ENCODE measurements at places on chromosomes 12 and 14. TPM values are rescaled to one million over a fixed set of nuclear protein-coding genes. Genes with fewer than 3 reads are reported as not detected.
A peak's percentile ranks its signal among the peaks of the same experiment; 100 is the strongest.

- peak; percentile 13 for DNase-seq
Observed at GRCh38 chr14:56590535-56590960, 10.9 kb downstream of the TMEM260 start.

- DNase-seq: no peak
Observed at GRCh38 chr14:105499256-105500035, 8.4 kb downstream of the TEDC1 start.

DNA sequence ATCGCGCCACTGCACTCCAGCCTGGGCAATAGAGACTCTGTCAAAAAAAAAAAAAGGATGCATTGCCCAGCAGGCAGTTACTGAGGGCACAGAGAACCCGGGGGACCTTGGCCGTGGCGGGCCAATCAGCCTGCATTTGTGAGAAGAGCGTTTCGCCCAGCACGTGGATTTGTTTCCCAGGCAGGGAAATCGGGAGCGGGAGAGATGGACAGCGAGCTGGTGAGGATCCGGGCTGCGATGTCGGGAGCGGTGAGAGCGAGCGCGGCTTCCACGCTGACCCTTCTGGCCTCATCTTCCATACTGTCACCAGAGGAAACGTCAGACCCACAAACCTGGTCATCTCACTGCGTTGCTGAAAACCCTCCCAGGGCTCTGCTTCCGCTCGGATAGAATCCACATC is 123.5 kb downstream of the RIMBP2 start:
- DNase-seq: no peak

GRCh38 chr14:70152704-70153103 is 36.0 kb downstream of the SLC8A3 start:
- DNase-seq: no peak

DNA sequence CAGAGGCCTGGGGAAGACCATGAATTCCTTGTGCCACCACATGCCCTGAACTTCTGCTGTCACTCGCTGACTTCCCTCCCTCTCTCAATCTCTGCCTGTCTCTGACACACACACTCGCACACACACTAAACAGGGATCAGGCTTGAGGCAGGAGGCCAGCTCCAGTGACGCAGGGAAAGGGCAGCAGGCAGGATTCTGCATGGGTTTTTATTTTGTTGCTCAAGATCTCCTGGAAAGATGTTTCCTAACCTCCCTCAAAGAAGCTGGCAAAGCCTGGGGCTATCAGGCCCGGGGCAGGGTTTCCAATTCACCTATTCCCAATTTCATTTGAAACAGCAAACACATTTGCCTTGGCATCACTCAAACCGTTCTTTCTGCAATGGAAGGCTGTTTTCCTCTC is 27.7 kb upstream of the PEX5 start:
- no peak for DNase-seq

- DNase-seq: no peak
Observed at GRCh38 chr14:100392356-100392755, 69.2 kb downstream of the SLC25A47 start.

GRCh38 chr14:91523972-91524371 is 13.9 kb upstream of the PPP4R3A start:
- DNase-seq: no peak

DNA sequence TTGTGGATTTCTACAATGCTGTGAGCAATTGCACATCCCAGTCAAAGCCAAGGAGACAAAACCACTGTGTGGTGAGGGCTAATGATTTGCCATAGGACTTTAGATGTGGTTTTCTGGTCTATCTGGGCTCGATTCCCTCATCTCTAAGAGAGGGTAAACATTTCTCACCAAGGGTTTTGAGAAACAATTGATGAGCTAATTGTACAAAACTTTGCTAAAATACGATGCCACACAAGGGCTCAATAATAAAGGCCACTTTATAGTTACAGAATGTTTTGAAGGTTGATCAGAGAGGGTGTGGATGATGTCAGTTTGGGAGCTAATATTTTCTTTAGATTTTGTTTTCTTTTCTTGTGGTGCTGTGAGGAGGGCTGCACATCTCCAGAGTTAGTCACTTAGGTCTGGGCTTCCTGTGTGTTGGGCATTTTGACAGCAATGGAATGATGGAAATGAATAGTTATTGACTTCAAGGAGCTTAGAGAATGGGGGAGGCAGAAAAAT is 60.8 kb upstream of the SLC38A4 start:
- DNase-seq: peak; percentile 77

DNA sequence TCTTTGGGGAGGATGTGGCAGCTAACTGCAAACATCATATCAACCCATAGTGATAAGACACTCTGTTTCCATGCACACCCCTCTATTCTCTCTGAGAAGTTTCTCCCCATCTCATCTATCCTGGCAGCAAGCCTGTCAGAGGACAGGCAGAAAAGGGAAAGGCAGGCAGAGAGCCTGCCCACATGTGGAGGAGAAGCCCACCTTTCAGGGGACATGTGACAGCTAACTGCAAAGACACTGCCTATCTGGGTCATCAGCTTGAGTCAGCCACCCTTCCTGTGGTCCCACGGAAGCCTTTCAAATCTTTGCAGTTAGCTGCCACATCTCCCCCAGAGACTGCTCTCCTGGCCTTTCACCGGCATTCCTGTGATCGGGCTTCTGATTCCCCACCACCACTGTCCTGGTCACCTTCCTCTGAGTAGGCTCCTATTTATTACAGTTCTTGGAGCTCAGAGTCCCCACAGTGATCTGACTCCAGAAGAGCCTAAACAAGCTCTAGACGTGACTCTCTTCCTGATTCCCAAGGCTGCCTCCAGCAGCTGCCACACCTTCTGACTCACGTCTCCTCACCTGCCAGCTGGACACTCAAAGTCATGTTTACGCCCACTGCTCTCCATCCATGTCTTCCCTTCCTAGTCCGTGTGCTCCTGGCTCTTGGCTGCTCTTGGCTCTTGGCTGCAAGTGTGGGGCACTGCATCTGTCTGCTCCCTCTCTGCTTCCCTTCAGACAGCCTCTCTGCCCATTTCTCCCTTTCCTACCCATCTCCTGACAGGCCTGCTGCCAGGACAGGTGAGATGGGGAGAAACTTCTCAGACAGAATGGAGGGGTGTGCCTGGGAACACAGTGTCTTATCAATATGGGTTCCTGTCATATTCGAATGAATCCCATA is 7.5 kb upstream of the KRT1 start:
- no peak for DNase-seq

DNA sequence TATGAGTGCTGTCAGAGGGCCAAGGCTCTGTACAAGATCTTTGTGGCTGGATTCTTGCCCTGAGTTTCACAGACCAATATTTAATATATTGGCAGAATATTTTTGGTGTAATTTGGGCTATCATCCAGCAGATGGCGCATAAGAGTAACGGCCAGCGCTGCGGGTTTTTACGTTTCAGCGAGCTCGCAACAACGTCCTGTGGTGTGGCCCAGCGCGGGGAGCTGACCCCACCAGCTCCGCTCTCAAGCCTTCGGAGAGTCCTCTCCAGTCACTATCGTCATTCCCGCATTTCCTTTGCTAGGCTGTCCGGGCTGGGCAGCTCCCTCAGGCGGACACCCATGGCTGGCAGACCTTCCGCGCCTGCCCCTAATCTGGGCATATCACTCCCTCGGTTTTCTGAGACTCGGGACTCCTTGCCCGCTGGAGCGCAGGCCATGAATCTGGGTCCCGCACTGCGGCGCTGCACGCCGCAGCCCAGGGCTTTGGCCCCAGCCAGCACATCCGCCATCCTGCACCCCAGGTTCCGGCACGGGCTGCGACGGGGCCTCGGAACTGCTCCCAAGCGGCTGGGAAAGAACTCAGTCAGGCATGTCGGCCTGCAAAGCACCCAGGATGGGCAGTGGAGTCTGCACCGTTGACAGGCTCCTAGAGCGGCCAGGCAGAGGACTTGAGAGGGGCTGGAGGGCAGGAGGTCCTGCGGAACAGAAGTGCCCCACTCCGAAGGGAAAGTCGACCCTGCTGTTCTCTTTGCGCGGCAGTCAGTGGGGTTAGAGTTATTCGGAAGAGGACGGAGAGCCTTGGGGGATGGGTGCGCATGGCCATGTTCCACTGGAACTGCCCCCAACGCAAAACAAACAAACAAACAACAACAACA is 18.4 kb downstream of the OLR1 start:
- DNase-seq: peak; percentile 75

- no peak for DNase-seq
Observed at GRCh38 chr14:101963656-101964296, 597 bp upstream of the DYNC1H1 start.

- DNase-seq: no peak
Observed at GRCh38 chr12:81991868-81992267, 232.7 kb upstream of the PPFIA2 start.

DNA sequence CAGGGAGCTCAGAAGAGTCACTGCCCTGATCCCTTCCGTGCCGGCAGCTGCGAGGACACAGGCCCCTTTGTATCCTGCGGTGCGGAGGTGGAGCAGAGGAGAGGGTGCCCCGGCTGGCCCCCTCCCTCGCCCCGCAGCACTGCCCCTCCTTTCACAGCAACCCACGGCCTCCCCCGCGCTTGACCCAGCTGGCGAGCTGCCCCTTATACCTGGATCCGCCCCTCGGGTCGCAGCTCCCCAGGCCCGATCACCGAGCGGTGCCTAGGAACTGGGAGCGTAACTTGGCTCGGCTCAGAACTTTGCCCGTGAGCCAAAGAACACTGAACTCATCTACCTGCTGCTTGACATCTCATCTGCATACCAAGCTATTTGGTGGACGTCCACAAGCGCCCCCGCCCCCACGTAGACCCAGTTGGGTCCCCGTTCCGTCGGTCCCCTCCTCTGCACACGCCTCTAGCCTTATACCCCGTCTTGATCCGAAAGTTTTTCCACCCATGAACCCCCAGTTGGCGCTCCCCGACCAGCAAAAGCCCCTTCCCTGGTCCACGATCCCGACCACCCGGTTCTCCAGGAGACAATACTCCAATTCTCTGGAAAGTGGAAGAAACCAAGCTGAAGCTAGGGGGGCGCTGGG is 697 bp upstream of the DNAJC14 start:
- DNase-seq: no peak

GRCh38 chr14:88142997-88143396 is 138.1 kb downstream of the GPR65 start:
- no peak for DNase-seq

DNA sequence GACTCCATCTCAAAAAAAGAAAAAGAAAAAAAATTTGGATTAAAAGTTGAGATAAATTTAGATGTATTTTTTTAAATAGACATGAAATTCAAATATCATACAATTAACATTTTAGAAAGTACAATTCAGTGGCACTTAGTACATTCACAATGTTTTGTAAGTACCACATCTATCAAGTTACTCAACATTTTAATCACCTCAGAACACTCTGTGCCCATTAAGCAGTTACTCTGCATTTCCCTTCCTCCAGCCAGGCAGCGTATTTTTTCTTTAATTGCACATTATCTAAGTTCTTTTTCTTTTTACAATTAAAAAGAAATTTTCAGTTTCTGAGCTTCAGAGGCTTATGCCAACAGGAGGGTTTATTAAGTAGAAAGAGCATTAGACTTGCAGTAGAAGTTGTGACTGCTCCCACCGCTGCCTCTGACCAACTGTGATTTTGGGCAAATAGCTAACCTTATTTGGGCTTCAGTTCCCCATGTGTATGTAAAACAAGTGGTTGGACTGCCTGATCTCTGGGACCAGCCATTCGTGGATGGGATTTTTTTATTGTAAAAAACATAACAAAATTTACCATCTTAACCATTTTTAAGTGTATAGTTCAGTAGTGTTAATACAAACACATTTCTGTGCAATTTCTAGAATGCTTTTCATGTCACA is 65.7 kb downstream of the WNK1 start:
- no peak for DNase-seq

DNA sequence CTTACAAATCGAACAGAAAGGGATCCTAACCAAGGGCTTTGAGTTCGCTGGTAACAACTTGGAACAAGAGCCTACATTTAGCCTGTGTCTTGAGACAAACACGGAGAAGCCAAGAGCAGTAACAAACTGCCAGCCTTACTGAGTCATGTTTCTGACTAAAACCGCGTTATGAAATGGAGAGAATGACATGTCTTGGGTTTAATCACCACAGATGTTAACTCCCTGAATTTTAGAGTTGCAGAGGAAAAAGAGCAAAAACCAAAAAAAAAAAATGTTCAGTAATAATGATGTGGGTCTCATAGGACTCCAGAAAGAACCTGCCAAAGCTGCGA is 1.0 kb downstream of the BLTP3B start:
- DNase-seq: peak; percentile 78

- DNase-seq: no peak
Observed at GRCh38 chr14:52656905-52657304, 38.5 kb downstream of the ERO1A start.

GRCh38 chr14:96587823-96588385 is 85.7 kb downstream of the PAPOLA start:
- DNase-seq: no peak

- DNase-seq: no peak
Observed at GRCh38 chr12:119956047-119956446, 33.0 kb upstream of the BICDL1 start.

DNA sequence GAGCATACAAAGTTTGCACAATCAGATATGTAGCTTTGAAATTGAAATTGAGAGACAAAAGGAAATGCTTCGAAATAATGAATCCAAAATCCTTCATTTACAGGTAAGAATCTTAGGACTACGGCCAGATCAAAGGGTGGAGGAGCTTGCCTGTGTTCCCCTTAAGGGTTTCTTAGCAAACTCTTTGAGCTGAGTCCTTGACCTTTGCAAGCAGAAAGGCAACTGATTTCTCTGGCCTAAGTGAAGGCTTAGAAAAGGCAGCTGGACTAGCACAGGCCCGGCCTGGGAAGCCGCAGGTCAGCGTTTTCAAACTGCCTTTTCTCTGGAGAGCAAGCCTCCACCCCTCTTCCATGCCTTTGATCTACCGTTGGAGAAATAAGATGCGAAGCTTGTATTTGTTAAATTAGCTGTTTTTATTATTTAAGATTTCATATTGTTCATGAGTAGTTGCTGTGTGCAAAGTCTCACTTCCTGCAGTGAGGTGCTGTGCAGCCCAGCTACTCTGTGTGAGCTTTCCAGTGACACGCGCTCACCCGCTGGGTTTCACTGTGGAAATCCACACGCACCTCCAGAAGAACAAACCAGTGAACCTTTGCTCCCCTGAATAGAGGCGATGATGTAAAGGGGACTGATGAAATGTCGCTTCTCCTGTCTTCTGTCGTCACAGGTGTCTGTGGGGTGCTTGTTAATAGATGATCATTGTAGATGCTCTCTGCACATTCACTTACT is 25.0 kb upstream of the AMN start:
- no peak for DNase-seq

- DNase-seq: no peak
Observed at GRCh38 chr12:65162609-65163008, 6.8 kb upstream of the LEMD3 start.

Gene SOCS2
- 4.1 TPM for total RNA-seq

Gene TEX22
- 0.10 TPM for total RNA-seq

Gene CCDC177
- total RNA-seq: not detected

Gene TMEM63C
- 0.16 TPM for total RNA-seq

Gene IFNG-AS1
- not detected for total RNA-seq

Gene KERA
- not detected for total RNA-seq

Gene ALX1
- not detected for total RNA-seq

Gene MRPL51
- total RNA-seq: 66.5 TPM

Gene RAB2B
- 21.9 TPM for total RNA-seq

Gene RAB15
- total RNA-seq: 93.6 TPM

All from myocyte (in vitro differentiated cells).